ENCODE measurements at places on chromosomes 3 and 15.

- DNase-seq = no peak
Observed at GRCh38 chr3:159928071-159928491, 60.6 kb upstream of the IL12A start.

GRCh38 chr15:89647191-89647851, 7.9 kb downstream of the KIF7 start:
- DNase-seq = peak; percentile 58

DNA sequence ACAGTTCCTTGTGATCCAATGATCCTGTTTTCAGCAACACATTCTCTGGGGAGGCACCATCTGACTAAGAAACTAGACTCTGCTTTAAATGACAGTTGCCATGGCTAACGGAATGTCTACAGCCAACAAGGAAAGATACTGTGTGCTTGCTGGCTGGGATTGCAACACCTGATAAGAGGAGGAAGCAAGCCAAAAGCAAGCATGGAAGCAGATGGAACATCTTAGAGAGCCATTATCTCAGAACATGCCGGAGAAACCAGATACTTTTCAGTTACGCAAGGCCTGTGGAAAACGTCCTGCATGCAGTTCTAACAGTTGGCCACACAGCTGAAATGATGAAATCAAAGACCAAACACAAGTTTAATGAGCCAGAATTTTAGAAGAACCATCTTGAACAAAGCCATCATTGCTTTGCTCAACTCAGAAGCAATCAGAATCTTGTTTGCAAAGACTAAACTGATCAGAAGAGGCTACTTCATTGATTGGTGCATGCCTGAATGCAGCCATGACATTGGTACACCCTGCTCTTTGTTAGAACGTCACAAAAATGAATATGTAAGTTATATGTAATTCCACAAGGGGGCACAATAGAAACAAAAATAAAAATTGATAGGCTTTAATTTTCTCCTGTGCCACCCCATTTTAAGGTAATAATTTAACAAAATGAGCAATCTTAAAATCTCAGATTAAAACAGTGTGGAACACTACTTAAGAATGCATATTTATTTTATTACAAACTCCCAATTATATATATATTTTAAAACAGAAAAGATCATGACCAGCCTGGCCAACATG, 50.8 kb downstream of the GXYLT2 start:
- peak; percentile 33 for DNase-seq

DNA sequence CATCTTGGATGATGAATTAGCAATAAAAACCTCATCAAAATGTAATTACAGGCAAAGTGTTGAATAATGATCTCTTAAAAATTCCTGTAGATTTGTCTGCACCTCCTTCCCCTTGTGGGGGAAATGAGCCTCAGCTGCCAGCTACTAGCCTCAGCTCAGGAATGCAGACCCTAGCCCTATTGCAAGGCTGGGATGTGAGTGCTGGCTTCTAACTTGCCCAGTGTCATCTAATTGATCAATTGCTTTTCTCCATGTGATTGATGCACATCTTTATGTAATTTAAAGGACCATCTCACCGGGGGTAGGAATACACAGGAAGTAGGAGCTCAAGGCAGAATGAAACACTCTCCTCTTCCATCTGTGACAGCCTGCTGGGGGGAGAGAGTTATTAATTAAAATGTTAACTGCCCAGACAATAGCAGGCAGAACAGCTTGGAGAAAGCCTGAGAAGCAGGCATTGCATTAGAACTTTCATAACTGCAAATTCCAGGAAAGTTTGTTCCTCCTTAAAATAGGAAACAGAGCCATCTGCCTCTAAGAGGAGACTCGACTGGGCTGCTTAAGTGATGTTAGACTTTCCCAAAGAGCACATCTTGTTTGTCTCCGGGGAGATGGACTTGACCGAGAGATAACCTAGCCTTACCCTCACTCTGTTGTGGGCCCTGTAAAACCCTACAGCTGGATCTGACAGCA, 69.6 kb downstream of the LRTM1 start:
- DNase-seq = no peak

- DNase-seq = no peak
Observed at GRCh38 chr3:71525391-71525790, 58.1 kb downstream of the FOXP1 start.

GRCh38 chr15:68776477-68777270, 44.0 kb downstream of the ANP32A start:
- DNase-seq = no peak

DNA sequence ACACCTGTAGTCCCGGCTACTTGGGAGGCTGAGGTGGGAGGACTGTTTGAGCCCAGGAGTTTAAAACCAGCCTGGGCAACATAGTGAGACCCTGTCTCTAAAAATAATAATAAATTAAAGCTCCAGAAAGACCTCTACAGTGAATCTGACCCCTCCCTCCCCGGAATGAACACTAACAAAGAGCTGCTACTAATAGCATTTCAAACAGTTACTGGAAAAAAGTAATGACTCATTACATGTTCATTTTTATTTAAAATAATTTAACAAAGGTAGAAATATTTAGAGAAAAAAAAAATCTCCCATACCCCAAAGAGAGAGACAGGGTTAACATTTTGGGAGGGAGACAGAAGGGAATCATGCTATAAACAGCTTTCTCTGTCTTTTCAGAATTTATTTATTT, 2.2 kb upstream of the UBA3 start:
- DNase-seq = no peak

DNA sequence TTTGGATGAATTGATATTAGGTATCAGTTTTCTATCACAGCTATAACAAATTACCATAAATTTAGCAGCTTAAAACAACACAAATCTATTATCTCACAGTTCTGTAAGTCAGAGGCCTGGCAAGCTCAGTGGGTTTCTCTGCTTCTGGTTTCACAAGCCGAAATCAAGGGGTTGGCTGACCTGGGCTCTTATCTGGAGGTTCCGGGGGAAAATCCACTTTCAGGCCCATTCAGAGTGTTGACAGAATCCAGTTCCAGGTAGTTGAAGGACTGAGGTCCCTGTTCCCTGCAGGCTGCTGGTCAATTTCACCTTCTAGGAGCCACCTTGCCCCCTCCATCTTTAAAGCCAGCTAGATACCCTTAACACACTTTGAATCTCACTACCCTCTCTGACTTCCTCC, 11.1 kb upstream of the HHATL start:
- no peak for DNase-seq

GRCh38 chr3:57464011-57464410, 80.1 kb downstream of the DNAH12 start:
- DNase-seq = no peak

GRCh38 chr15:41698779-41699178, 38.6 kb downstream of the MGA start:
- no peak for DNase-seq
